ENCODE measurements at places on chromosomes 1 and 21.

DNA sequence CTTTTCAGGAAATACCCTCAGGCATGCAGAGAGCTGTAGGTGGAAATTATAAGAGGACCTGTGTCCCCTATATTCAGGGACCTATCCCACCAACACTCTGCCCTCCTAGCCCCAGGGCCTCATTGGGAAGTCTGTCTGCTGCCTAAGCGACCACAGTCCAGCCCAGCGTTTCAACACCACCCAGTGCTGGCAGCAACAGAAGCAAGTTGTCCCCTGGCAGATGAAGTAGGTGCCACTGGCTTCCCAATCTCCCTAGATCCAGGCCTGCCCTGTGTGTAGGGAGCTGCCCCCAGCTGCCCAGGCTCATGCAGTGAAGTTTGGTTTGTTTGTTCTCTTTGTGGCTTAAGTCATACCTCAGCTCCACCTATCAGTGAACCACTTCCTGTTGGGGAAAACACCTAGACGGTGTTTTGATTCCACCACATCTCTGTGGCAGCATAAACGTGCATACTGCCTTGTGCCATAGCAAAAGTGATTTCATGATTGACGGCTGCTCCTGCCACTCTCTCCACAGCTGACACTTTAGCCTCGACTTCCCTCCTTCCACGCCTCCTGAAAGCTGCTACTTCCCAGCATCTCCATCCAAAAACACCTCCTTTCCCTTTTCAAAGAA, 8.1 kb upstream of the LEFTY1 start:
- DNase-seq: peak; percentile 90

DNA sequence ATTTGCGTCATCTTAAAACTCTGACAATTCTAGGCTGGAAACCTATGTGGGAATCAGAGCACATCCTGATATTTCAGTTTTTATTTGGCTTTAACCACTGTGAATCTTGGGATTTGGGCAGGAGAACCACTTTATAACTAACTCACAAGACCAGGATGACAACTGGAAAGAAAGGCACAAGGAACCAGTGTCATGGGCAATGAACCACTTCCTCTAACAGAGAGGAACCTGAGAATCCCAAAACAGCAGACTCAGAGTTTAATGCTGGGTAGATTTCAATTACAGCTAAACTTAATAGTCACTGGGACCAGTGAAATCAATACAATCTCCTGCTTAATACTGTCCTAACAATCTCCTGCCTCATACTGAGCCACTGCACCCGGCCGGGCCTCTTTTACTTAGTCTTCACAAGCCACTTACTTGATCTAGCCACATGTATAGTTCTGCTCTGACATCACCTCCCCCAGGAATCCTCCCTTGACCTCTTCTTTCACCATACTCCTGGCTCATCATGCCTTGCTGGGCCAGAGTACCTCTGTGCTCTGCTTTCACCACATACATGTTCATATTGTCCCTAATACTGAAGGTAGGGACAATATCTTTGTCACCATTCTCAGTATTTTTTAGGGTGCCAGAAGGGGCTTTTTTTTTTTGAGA, 20.2 kb upstream of the SLFNL1 start:
- DNase-seq: no peak

GRCh38 chr1:206903687-206904086, 6.4 kb downstream of the IL24 start:
- DNase-seq: no peak

DNA sequence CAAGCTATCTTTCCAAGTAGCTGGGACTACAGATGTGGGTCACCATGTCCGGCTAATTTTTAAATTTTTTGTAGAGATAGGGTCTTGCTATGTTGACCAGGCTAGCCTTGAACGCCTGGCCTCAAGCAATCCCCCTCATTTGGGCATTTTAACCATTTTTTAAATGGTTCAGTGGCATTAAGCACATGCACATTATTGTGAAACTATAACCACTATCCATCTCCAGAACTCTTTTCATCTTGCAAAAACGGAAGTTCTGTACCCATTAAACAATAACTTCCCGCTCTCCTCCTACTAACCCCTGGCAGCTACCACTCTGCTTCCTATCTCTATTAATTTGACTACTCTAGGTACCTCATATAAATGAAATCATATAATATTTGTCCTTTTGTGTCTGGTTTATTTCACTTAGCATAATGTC, 4.8 kb upstream of the IL6R start:
- no peak for DNase-seq

DNA sequence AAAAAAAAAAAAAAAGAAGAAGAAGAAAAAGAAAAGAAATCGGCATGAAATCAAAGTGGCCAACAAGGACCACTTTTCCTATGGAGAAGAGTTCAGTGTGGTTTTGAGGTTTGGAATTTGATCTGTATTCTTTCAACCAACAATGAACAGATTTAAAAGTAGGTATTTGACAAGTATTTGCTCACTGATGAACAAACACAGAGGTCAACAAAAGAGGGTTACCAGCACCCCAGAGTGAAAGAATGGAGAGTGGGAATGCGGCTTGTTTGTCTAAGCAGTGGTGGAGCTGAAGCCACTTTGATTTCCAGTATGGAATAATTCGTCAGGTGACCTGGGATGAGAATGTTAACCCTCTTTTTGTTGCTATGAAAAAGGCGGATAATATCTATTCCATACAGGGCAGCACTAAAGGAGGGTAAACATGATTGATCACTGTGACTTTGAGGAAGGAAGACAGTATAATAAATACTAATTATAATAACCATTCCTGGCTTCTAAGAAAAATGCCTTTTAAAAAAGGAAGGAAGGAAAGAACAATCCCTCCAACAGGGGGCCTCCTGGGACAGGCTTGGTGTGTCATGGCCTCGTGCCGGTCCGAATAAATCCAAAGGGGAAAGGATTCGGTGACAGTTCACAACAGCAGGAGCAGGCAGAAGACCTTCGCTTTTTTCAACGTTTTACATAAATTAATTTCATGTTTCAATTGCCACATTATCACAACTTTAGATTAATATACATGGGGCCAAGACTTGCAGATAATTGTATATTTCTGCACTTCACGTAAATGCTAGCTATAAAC, 37.2 kb upstream of the SIM2 start:
- no peak for DNase-seq

DNA sequence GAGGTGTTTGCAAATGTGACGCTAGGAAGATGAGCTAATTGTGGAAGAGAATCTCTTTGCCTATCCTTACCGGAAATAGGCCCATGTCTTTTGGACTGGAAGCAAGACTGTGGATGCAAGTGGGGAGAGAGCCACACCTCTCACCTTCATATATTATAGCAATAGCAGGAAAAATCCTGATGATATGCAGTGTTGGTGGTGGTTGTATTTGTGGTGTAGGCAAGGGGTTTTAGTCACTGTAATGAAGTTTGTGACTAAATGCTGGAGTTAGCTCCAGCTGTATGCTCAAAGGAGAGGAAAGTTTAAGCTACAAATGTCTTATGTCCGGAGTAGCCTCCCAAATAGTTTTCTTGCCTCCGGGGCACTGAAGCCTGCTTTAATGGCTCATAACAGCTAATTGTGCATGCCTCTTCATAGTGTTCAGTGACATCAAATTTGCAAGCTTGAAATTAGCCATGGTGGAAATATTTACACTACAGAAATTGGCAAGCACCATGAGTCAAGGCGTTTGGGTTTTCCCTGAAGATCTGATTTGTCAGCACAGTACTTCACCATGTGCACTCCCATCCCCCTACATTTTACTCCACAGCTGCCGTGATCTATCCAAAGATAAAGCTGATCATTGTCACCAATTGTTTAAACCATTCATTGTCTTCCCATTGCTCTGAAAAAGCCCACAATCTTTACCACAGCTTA, 102.6 kb upstream of the ZNF644 start:
- DNase-seq: no peak

DNA sequence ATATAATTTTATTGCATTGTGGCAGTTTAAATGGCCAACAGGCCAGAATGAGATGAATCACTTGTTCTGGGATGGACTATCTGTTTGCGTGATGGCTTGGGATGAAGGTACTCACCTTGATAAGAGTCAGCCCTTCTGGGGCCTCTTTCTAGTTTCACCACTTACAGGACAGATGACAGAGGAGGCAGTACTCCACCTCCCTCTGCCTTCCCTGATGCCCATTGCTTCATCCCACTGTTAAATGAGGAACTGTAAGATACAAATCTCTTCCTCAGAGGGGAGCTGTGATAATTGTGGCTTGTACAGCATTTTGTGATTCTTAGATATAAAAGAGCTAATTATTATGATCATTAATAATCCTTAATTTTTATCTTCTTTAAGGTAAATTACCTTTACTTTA, 3.7 kb upstream of the TCHH start:
- DNase-seq: no peak

- DNase-seq: no peak
Observed at GRCh38 chr1:31346785-31347184, 26.1 kb downstream of the FABP3 start.

- DNase-seq: no peak
Observed at GRCh38 chr1:6596886-6597776, 5.5 kb downstream of the KLHL21 start.

- DNase-seq: no peak
Observed at GRCh38 chr1:40985161-40985560, 5.7 kb downstream of the CTPS1 start.

GRCh38 chr1:239888639-239889038, 203.0 kb upstream of the FMN2 start:
- DNase-seq: no peak

DNA sequence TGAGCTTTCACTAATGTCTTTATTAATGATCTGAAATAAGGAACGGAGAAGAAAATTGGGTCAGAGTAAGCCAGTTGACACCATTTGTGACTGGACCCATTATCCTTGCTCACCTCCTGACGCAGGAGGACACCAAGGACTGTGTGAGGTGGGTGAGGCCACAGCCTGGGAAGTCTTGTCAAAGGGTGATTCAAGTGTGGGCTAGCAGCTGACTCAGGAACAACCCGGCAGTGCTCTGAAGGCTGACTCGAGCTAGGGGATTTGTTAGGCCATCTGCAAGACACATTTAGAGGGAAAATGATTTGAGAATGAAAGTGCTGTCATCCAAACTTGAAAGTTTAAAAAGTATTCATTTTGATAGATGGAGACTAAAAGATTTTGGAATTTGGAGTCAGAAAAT, 21.2 kb downstream of the PRRX1 start:
- no peak for DNase-seq

GRCh38 chr1:197129698-197130097, 16.8 kb downstream of the ASPM start:
- DNase-seq: no peak

DNA sequence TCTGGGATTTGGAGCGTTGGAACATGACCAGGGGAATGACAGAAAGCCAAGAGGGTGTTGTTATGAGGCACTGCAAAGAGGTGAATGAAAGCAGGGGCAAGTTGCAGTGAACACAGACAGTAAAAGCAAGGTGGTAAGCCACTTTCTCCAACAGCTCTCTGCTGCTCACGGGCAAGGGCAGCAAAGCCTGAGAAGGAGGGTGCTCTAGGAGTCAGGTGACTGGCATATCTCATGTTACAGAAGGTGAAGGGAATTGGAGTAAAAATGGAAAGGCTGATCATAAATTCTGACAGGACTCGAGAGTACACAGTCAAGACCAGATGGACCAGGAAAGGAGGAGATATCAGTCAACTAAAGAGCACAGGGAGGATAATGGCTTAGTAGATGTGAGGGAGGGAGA, 14.5 kb downstream of the VAV3 start:
- no peak for DNase-seq

- DNase-seq: no peak
Observed at GRCh38 chr1:185427264-185427663, 110.2 kb upstream of the IVNS1ABP start.

- DNase-seq: no peak
Observed at GRCh38 chr1:178311164-178311563, 185.6 kb downstream of the CLEC20A start.

GRCh38 chr1:84361796-84362195, 36.5 kb upstream of the DNASE2B start:
- DNase-seq: no peak

DNA sequence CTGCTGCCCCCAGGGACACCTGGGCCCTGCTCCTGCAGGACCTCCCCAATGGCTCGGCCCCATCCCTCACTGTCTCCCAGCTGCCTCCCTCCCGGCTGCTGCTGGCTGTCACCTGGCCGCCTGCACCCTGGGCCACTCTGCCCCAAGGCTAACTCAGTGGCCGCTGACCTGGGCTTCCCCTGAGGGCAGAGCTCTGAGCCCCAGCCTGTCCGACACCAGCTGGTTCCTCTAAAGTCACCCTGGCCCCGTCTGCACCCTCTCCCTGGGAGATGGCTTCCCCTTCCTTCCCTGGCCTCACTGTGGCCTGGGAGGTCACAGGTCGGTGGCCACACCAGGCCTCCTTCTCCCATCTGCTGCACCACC, 15.0 kb downstream of the ITGB2 start:
- DNase-seq: no peak

DNA sequence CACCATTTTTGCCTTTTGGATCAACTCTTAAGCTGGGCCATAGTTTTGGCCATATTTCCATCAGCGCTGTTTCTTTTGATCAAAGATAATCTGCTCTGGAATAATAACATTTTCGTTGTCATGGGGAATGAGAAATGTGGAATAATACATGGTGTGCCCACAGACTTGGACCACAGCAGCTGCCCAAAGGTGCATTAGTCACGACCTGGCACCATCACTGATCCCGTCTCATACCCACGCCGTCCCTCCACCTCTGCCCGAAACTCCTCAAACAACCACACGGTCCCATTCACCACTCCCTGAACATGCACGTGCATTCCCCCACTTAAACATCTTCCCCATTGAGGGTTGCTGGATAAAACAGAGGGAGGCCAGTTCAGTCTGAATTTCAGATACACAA, 76.9 kb downstream of the SLC66A1 start:
- no peak for DNase-seq

GRCh38 chr1:6359216-6360116, 34.1 kb downstream of the ACOT7 start:
- peak; percentile 55 for DNase-seq

- DNase-seq: no peak
Observed at GRCh38 chr1:24978383-24979032, 48.4 kb upstream of the RUNX3 start.

- no peak for DNase-seq
Observed at GRCh38 chr1:158002022-158002630, 8.7 kb downstream of the KIRREL1 start.

GRCh38 chr1:234975122-234975940, 153.3 kb downstream of the TOMM20 start:
- no peak for DNase-seq

All from CD4-positive, alpha-beta T cell treated with Interleukin-6 at 100 ng/mL for 8 hours (primary cell).